Fibroblast of mammary gland (primary cell): ENCODE measurements at places on chromosomes 12 and 14.

DNA sequence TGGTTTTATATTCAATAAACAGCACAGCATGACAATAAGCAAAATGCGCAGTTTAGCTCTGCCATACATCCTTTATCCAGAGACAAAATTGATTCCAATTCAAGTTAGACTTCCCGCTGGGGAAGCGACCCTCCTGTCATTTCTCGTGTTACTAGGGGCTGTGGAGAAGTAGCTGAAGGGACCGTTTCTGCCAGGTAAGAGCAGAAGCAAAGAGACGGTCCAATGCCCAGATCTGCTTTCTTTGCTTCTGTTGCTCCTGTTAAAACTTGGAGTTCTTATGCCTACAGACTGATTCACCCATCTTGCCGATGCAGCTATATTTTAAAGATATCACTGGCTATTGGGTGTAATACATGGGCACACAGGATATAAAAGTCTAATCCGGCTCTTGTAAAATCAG lies 156.8 kb upstream of the AVPR1A start:
- no peak for DNase-seq

GRCh38 chr12:123937707-123938591 lies 34.7 kb downstream of the CCDC92 start:
- no peak for DNase-seq

DNA sequence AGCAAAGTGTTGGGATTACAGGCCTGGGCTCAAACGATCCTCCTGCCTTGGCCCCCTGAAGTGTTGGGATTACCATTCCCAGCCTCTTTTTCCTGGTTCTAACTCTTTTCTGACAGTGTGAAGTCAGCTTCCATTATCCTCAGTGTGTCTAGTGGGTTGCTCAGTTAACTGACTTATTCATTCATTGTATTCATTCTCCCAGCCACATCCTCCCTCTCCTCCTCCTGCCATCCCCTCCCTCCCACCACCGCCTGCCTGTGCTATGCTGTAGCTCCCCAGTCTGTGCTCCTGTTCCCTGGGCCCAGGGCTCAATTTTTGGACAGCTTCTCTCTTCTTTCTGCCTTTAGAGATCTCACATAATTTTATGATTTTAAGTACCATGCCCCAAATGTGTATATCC lies 19.4 kb downstream of the ATP6V0A2 start:
- no peak for DNase-seq

DNA sequence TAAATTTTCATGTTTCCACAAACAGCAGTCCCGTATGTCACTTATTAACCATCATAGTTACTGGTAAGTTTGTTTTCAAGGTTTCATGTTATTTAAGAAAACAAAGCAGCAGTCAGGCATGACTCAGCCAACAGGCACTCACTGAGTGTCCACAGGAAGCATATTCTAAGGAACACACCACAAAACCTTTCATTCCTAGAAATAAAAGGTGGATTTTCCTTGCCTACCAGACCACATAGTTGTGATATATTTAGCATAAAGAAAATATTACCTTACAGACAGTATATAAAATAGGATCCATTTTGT lies 143.3 kb upstream of the AVPR1A start:
- DNase-seq, result peak; percentile 67

DNA sequence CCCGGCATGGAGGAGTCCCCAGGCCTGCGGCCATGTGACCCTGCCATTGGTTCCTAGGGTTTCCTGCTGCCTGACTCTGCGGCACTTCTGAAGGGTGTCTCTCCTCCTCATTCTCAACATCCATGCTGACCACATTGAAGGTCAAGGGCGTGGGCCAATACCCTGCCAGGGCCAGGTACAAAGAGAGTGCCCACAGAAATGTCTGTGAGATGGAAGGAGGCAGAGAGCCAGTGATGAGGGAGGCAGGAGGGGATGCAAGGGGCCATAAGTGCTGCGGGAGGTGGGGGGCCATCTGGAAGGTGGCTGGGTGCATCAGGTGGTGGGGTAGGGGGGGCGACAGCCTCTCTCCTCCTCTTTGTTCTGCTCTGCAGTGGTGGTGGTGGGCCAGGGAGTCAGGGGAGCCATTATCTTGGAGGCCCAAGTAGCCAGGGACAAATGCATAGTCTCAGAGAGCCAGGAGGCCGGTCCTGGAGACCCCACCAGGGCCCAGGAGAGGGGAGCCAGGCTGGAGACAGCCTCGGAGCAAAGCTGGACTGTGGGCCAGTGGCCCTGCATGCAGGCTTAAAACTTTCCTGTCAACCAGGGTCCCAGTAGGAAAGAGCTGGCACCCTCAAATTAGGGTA lies 13.0 kb upstream of the CDC42BPB start:
- DNase-seq, result no peak

DNA sequence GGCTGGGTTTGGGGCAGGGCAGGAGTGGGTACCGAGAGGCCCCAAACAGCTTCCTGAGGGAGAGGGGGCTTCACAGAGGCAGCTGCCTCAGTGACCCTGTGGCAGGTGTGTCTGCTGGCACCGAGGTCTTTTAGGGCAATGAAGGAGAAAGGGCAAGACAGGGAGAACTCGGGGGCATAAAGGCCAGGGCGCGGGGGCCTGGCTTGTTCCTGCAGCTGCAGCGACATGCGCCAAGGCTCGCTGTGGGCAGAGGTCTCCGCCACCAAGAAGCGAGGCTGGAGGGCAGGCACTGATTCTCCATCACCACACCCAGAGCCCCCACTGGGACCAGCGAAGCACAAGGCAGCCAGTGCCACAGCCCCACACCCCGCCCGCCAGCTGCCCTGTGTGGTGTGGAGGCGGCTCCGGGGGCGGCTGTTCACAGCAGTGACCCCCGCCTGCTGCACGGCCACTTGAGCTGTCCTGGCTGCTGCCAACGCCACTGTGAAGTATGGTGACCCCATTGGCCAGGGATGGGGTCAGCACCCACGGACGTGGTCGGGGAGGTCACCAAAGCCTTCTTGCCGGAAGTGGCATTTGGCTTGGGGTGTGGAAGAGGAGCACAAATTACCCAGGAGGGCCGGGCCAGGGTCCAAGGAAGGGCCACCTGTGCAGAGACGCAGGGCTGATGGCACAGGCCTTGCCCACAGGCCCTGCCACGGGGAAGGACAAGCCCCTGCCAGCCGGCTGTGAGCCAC lies 16.4 kb downstream of the BAG5 start:
- DNase-seq, result no peak

DNA sequence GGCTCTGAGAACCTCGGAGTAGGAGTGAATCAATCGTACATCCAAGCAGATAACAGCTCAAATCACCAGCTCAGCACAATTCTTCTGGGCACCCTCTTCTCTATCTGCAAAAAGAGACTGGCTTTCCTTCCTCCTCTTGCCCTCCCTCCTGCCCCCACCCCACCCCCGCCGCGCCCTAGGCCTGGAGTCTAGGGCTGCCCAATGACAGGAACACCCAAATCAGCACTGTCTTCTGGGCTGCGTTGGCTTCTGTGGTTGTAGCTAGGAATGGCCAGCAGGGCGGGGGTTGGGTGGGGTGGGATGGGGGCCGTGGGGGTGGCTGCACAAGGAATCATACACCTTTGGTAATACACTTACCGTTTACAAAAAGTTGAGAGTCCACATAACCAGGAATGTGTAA lies 28.0 kb upstream of the TMCC3 start:
- DNase-seq, result no peak

DNA sequence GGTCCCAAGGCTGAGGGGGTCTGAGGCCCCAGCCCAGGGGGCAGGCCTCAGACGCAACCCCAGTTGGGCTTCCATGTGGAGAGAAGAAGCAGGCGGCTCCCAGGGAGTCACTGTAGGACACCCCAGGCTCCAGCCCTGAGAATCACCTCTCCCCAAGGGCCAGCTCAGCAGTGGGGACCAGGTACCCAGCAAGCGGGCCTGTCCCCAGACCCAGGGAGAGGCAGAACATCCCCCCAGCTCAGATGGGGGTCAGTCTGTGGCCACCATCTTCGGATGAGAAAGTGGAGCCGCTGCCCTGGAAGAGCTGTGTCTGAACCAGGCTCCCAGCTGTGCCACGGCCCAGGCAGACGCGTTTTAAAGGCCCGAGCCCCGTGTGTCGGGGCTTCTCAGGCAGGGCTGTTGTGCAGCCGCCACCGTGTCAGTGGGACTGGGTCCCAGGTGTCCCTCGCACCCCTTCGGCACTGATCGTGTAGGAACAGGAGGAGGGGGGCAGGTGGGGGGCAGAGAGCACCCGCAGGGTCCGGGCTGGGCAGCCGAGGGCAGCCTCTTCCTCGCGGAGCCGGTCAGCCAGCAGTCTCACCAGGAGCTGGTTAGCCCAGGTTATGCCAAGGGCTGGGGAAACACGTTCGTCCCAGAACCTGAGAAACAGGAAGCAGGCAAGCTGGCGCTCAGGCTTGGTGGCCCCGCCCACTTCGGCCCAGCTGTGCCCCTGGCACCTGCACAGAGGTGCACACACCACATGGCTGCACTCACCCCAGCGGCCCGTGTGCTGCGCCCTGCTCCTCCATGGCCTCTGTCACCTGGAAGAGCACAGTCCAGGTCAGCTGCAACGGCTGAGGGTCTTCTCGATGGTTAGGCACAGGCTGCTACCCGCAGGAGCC lies 16.6 kb downstream of the XRCC3 start:
- DNase-seq, result no peak

GRCh38 chr14:75515629-75515996 lies 6.7 kb upstream of the BATF start:
- DNase-seq, result peak; percentile 58

DNA sequence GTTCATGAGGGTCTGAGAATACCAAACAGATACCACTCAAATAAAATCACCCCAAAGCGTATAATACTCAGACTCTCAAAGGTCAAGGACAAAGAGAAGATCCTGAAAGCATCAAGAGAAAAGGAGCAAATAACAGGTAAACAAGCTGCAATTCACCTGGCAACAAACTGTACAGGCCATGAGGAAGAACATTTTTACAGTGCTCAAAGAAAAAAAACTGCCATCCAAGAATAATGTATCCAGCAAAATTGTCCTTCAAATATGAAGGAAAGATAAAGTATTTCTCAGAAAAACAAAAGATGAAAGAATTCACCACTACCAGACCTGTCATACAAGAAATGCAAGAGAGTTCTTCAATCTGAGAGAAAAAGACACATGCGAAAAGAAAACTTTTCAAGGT lies 206.4 kb downstream of the PTPRO start:
- no peak for DNase-seq

DNA sequence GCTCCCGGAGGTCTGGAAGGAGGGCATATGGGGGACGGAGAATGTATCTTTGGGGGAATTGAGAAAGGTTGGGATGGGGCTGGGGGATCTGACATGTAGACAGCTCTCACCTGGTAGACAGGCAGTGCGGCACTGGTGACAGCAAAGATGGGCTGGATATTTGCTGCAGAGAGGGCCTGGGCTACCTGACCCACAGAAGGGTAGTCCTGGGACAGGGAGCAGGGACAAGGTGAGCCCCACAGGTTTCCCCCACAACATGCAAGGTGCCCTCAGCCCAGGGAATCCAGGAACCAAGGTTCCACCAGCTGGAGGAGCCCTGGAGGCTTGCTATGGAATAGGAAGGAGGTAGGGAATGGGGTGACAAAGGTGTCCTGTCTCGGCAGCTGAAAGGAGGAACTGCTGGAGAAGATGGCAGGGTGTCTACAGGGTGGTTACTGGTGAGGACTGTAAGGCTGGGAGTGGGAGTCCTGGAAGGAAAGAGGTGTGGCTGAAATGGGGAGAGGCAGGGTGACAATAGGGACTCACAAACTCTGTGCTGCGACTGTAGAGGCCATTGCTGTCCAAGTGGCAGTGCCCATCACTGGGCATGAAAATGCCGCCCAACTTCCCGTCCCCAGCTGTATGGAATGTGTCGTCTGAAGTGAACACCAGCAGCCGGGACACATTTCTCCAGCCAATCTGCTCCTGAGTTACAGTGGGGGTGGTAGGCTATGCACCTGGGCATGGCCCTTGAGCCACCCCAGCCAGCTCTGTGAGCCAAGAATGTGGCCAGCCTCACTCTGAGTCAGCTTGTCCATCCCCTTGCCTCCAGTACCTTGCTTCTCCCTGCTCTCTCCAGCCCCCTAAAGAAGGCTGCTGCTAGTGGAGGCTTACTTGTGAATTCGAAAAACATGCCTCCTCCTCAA lies 11.3 kb downstream of the ITGB7 start:
- peak; percentile 10 for DNase-seq

- no peak for DNase-seq
These were observed 91.4 kb downstream of the NCOR2 start for GRCh38 chr12:124476011-124476400.

DNA sequence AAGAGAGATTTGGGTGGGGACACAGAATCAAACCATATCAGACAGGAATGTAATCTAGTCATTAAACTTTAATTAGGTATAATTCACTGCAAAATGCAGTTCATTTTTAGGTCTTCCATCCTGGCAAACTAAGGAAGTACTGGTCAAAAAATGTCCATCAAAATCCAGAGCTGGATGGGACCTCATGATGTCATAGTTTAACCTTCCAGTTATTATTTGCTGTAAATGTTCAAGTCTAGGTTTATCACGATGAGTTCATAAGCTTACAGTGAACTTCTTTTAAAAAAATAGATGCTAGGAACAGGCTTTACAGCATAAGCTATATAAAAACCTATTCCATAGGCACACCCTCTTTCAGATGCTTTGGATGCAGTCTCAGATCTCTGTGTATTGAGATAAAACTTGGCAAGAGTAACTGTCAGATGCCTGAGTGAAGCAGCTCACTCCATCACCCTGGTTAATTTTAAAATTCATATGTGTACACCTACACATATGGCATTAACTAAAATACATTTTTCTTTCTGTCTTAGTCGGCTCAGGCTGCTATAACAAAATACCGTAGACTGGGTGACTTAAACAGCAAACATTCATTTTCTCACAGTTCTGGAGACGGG lies 7.9 kb downstream of the SSPN start:
- DNase-seq, result no peak

DNA sequence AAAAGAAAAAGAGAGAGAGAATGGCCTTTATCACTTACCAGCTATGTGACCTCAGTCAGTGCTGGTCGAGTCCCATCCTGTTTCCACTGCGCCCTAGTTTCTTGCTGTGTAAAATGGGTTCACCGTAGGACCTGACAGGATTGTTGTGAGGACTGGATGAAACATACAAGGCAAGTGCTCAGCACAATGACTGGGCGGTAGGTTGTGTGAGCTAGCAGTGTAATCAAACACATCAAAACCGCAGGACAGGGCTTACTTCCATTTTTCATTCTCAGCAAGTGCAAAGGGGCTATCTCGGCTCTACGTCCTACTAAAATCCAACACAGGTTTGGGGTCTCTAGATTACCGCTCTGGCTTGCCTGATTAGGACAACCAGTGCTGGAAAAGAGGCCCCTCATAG lies 36.4 kb upstream of the ATXN2 start:
- peak; percentile 13 for DNase-seq

- DNase-seq, result peak; percentile 78
These were observed 409.5 kb downstream of the SLC6A15 start for GRCh38 chr12:84502907-84503787.
